Inflammatory macrophage (primary cell): ENCODE measurements at places on chromosomes 1 and 21.

GRCh38 chr1:203036537-203036936 is 10.2 kb downstream of the PPFIA4 start:
- no peak for DNase-seq

DNA sequence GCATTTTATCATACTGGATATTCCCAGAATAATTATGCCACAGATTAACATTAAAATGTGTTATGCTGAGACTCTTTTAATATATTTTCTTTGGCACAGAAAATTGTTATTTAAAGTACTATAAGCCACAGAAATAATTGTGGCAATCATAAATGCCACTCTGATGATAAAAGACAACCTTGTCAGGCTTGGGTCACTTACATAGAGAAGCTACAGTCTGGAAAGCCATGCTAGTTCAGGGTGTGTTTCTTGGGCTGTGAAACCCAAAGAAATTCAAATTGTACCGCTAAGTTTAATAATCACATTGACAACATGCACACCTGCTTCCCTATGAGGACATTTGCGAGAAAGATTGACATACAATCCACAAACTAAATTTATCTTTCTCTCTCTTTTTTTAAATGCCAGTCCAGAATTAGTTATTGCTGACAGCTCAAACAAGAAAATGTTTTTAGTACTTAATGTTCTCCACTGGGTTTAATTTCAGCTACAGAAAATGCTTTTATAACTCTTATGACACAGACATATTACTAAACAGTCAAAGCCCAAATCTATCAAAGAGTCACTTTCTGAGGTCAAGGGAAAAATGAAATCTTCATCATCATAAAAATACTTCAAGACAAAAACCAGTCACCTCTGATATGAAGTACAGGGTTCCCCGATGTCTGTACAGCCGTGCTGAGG is 38.7 kb downstream of the TTC13 start:
- DNase-seq: no peak

DNA sequence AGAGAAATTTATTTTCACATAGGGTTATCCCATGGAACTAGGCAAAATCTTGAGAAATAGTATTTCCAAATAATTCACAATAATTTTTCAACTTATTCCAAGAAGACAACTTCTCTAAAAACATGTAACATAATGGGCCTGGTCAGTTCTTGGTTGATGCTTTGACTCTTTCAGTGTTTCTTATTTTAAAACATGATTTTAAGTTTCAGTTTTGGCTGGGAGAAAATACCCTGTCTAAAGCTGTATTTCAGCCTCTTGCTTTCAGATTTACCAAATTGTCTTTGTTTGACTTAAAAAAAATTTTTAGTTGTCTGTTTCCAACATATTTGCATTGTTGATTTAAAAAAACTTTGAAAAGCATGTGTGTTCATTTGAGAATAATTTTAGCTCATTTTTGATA is 5.1 kb downstream of the OR2T4 start:
- DNase-seq: no peak

DNA sequence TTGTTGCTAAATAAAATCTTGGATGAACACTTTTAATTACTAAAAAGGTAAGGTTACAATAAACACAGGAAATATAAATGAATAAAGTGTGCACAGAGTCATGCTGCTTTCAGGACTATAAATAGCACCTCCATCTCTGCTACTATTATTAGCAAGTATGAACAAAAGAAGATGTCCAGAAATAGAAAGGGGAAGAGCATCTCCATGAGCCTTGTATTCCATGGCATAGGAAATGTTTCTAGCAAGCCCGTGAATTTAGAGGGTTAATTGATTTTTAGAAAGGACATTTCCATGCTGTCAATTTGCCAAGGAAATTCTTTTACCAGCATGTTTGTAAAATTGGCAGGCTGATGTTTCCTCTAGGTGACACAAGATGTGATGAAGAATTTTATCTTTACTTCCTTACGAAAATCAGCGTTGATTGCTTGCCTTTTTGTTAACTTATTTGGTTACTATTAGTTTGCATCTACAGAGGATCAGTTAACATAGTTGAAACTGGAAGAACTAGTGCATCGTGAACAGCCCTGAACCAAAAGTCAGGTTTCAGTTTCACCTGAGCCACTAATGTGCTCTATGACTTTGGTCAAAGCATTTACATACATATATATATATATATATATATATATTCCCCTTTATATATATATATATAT is 45.3 kb downstream of the NR5A2 start:
- DNase-seq: no peak

DNA sequence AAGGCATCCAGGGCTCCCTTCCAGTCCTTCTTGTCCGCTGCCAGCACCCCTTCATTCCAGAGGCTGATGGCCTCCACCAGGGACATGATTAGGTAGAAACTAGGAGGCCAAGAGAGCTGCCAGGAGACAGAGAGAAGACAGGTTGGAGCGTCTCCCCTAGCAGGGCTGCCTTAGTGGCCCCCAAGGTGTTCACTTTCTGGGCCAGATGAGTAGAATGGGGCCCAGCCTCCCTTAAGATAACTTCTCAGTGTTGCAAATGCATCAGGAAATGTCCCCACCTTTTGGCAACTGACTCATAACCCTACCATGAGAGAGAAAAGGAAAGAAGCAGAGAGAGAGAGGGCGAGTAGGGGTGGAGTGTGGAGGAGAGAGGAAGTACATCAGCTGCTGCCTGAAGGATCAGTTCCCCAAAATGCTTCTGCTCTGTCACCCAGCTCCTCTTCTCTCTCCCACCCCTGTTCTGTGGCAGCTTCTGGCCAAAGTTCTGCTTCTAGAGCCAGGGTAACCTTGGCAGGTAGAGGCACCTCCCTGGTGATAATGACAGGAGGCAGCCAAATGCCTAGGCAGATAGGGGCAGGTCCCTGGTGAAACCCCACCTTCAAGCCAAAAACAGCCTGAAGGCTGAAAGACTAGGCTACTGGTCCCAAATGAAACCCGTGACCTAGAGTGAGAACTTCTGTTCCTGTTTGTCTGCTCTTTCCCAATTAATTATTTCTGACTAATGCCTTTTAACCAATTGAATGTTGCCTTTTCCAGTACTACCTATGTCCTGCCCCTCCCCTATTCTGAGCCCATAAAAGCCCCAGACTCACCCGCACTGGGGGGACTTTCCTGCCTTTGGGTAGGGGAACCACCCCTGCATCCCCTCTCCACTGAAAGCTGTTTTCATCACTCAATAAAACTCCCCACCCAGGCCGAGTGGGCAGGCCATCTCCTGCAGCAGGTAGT is at the start of gene NCF2:
TSS of gene NCF2 (minus strand) at position 216 of the 948 bp plus-strand sequence. CDS start at position 86, 130 bp downstream.
- peak; percentile 93 for DNase-seq

DNA sequence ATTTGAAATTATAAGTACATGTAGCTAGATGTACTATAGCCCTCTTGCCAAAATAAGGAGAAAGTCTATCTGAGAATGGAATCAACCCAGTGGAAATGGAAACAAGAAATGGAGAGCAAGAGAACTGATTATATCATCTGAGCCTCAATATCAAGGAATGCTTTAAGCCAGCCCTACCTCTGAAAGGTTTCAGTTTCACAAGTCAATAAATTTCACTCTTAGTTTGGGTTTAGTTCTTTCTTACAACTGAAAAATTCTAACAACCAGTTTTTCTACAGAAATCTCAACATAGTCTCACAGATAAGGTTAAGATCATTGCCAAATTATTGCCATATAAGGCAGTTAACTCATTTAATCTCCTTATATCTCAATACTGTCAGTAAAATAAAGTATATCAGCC is 80.0 kb downstream of the EPS15 start:
- no peak for DNase-seq

DNA sequence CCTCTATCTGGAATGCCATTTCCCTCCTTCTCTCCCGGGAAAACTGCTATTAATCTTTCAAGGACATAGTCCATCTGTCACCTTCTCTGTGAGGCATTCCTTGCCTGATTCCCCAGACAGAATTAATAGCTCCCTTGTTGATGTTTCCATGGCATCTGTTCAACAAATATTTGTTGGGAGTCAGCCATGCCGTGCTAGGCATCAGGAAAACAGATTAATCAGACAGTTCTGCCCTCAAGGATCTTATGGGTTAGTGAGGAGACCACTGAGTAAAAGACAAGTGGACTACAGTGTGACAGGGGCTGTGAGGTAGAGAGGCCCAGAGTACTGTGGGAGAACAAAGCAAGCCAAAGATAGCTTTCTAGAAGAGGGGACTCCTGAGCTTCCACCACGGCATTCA is 11.4 kb upstream of the MAGOH start:
- no peak for DNase-seq

DNA sequence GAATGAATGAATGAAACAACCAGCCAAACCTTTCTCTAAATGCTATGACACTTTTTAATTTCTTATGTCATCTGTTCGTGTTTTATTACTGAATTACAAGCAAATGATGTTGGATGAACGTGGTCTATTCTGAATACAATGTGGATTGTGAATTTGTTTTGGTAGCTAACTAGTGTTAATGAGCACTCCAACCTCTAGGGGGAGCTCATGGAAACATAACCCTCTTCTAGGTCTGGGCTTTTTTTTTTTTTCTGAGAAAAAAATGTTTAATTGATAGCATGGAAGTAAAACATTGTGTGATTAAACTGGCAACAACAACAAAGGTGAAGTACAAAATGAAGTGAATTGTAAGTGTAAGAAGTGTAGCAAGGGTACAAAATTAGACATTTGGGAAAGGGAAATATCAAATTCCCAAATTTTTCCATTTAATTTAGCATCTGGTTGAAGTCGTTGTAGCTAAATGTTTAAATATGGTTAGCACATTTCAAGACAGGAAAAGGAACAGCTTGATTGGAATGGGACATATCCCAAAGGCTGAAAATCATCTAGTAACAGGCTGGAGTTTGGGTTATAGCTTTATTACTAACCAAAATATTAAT is 42.6 kb upstream of the PTGS2 start:
- DNase-seq: peak; percentile 60

GRCh38 chr1:231934797-231935196 is 308.2 kb downstream of the DISC1 start:
- no peak for DNase-seq

DNA sequence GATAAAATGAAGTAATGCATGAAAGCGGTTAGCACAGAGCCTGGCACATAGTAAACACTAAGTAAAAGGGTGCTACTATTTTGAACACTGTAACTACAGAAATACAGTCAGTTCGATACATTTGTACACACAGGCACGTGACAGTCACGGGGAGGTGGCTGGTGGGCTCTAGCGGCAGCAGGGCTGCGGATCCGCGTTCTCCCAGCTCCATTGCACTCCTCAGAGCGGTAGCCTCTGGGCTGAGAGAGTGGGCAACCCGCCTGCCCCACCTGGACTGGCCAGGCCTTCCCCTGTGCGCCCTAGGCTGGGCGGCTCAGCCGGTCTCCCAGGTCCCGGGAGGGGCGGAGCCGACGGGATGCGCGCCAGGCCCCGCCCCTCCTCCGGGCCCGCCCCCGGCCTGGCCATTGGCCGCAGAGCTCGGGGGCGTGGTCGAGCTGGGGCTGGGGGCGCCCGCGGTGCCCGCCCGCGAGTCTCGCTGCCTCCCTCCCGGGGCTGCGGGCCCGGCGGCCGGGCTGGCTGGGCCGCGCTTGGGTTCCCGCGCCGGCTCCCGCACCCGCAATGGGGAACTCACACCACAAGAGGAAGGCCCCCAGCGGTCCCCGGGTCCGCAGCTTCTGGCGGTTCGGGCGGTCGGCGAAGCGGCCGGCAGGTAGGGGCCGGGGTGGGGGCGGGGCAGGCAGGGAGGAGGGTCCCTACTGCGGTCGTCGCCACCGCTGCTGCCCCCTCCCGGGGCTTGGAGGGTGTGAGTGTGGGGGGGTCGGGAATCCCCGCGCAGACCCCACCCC is 51.2 kb upstream of the SYNC start:
- DNase-seq: peak; percentile 12

DNA sequence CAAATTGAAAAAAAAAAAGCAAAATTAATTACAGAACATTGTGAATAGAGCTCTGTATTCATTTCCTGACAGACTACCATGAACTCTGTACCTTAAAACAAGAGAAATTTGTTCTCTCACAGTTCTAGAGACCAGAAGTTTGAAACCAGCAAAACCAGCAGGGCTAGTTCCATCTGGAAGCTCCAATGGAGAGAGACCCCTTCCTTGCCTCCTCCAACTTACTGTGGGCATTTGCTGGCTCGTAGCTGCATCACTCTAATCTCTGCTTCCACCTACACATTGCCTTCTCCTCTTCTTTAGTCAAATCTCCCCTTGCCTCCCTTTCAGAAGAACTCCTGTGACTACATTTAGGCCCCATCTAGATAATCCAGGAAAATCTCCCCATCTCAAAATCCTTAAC is 56.5 kb downstream of the SYDE2 start:
- DNase-seq: no peak

DNA sequence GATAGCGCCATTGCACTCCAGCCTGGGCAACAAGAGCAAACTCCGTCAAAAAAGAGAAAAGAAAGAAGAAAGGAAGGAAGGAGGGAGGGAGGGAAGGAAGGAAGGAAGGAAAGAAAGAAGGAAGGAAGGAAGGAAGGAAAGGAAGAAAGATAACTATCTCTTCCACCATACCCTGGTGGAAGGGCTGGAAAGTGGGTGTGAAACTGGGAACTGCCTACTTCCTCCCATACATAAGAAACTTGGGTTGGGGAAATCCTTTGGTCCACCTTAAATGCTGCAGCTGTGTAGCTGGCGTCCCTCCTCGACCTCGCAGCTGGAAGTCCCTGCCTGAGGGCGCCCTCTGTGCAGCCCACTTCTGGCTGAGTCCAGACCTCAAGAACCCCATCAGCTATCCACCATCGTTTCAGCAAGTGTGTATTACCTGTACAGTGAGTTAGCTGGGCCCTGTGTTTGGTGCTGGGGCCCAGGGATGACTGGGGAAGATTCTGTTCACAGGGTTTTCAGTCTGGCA is 4.6 kb upstream of the FAM167B start:
- DNase-seq: peak; percentile 38

DNA sequence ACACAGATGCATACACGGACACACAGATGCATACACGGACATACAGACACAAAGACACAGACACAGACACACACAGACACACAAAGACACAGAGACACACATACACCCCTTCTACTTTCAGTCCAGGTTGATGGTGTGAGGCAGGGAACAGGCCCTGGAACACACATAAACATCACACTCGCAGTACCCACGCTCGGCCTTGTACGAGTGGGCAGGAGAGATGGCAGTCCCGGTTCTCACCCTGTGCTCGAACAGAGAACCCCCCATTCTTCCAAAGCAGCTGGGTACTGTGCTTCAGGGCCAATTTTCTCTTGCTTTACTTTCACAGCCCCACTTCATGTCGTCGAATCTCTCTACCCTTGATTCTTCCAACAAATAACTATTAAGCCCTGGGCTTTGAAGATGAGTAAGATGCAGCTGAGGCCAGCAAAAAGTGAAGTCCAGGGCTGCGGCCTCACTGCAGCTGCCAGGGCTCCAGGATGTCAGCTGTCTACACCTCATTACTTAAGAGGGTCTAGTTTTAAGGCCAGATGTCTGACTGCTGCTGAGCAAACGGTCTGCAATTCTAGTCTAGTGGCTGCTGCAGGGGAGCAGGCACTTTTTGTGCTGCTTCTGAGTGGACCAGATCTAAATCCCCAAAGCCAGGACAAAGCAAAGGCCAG is 90.1 kb downstream of the PGBD5 start:
- no peak for DNase-seq

DNA sequence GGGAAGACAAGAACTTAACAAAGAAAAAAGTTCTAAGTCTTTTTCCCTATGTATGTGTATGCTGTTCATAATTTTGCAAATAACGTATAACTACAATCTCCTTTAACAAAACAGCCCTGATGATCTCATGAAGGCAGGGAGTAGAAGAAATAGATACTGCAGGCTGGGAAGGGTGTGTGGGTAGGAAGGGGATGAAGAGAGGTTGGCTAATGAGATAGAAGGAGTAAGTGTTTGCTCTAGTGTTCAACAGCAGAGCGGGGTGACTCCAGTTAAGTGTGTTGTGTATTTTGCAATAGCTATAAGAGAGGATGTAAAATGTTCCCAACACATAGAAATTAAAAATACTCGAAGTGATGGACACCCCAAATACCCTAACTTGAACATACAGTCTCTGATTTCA is 20.1 kb downstream of the C1orf198 start:
- no peak for DNase-seq
